Mesothelial cell of epicardium (in vitro differentiated cells): ENCODE measurements at places on chromosomes 6 and 20. TPM values are rescaled to one million over a fixed set of nuclear protein-coding genes. Genes with fewer than 3 reads are reported as not detected.

DNA sequence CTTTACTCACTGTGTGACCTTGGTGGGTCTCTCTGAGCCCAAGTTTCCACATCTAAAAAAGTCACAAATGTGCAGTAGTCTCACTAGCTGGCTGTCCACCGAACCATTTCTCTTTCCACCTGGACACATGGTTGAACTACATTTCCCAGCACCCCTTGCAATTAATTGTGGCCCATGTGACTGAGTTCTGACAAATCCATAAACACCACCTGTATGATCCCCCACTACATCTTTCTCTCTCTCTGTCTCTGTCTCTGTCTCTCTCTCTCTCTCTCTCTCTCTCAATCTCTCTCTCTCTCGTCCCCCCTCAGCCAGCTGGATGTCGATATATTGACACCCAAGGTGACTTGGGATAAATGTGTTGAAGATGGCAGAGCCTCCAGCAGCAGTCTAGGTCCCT is 42.8 kb downstream of the SNHG17 start:
- peaks cover 11% of the 10 kb centered on the region for H3K27me3 ChIP-seq
- H3K36me3 ChIP-seq, result no peaks in the 10 kb centered on the region
- H3K27ac ChIP-seq, result no peak overlapping the region
- DNase-seq, result no peak

- H3K4me3 ChIP-seq, result no peak overlapping the region
- peak overlapping the region; percentile 88 for H3K27ac ChIP-seq
- H3K36me3 ChIP-seq, result no peaks in the 10 kb centered on the region
- H3K4me1 ChIP-seq, result peaks cover 19% of the 10 kb centered on the region
- H3K27me3 ChIP-seq, result no peaks in the 10 kb centered on the region
Observed at GRCh38 chr20:50462093-50462690, 48.0 kb upstream of the PTPN1 start.

DNA sequence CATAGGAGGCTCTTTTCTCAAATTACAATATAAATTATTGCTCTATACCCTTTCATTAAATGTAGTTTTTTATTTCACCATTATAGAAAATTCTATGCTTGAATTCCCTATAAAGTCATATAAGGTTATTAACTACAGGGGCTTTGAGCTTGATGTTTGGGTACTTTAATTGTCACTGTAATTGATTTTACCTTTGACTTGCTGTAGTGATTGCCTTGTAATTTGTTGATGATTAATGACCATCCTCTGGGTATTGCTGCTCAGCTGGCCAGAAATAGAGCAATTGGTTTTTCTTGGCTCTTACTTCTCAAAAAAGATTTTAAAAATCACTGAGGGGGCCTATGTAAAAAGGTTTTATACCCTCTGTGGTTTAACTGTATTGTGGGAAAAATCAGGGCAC is 1186.0 kb downstream of the KHDRBS2 start:
- H3K36me3 ChIP-seq, result no peaks in the 10 kb centered on the region
- no peak overlapping the region for H3K4me3 ChIP-seq
- no peak overlapping the region for H3K27ac ChIP-seq
- H3K27me3 ChIP-seq, result no peaks in the 10 kb centered on the region
- DNase-seq, result no peak
- H3K4me1 ChIP-seq, result no peaks in the 10 kb centered on the region

DNA sequence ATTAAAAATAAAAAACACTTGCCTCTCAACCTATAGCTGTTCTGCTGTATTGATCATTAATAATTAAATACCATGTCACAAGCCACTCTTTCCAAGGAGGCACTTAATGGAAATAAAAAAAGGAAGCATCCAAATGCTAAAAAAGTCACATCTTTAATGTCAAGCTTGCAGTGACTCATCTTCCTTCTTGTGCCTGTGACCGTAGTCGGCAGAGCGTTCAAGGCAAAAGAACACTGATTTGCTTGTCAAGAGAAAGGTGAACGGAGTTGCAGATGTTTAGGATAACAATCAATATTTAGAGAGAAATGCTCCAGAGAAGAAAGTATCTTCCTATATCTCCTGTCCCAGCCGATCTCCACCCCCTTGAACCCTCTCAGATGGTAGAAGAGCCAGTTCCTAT is 341.0 kb upstream of the OPRM1 start:
- no peak overlapping the region for H3K27ac ChIP-seq
- peaks cover 27% of the 10 kb centered on the region for H3K4me1 ChIP-seq
- H3K4me3 ChIP-seq, result no peak overlapping the region
- no peaks in the 10 kb centered on the region for H3K36me3 ChIP-seq
- no peaks in the 10 kb centered on the region for H3K27me3 ChIP-seq

DNA sequence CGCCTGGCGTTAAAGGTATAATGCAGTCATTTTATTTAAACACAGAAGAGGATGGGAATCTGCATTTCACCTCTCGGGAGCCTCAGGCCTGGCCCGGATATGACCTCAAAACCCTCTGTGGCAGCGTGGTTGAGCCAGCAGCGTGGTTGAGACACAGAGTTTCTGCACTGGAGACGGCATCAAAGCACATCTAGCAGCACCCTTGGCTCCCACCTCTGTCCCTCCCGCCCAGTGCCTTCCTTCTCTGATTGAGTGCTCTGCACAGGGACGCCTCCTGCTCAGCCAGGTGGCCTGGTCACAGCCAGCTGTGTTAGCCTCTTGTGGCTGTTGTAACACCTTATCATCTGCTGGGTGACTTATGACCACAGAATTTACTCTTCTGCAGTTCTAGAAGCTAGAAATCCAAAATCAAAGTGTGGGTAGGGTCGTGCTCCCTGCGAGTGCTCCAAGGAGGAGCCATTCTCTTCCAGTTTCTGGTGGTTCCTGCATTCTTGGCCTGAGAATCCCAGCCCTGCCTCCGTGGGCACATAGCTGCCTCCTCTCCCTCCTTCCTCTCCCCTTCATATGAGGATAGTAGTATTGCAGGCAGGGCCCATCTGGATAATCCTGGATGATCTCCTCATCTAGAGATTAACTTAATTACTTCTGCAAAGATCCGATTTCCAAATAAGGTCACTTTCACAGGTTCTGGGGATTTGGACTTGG is 156.7 kb downstream of the SYCP2 start:
- H3K4me1 ChIP-seq, result no peaks in the 10 kb centered on the region
- H3K27ac ChIP-seq, result no peak overlapping the region
- DNase-seq, result peak; percentile 29
- H3K4me3 ChIP-seq, result no peak overlapping the region
- H3K36me3 ChIP-seq, result no peaks in the 10 kb centered on the region
- H3K27me3 ChIP-seq, result peaks cover 42% of the 10 kb centered on the region

GRCh38 chr6:110178626-110179405 is 654 bp downstream of the WASF1 start:
- H3K4me1 ChIP-seq, result peaks cover 20% of the 10 kb centered on the region
- peak; percentile 68 for DNase-seq
- no peaks in the 10 kb centered on the region for H3K27me3 ChIP-seq
- peak overlapping the region; percentile 75 for H3K4me3 ChIP-seq
- no peaks in the 10 kb centered on the region for H3K36me3 ChIP-seq

DNA sequence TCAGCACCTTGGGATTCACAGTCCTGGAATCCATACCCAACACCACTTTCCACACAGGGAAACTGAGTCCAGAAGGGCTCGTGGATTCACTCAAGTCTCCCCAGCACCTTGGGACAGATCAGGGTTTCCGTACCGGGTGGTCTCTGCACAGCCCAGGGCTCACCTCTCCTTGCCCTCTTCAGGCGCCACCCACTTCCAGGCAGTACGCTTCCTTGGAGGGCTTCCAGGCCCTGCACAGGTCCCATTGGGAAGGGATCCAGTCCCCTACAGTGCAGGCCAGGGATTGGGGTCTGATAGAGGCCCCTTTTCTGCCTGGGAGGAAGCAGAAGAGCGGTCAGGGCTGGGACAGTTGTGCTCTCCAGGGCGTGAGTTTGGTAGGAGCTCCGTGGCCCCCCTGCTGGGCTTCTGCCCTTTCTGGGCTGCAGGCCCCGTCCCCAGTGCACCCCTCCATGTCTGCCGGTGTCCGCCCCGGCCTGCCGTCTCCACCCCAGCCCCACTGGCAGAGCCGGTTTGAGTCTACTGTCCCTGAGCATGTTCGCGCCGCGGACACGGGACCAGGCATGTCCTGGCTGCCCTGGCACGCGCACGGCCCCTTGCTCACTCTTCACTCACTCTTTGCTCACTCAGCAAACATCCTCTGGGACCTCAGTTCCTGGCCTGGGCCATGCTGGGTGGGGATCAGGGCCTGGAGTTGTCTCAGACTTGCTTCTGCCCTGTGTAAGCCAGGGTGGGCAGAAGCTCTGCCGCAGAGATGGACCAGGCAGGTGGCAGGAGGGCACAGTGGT is 12.6 kb downstream of the SRC start:
- peak overlapping the region; percentile 7 for H3K4me3 ChIP-seq
- no peaks in the 10 kb centered on the region for H3K36me3 ChIP-seq
- H3K4me1 ChIP-seq, result peaks cover 28% of the 10 kb centered on the region
- H3K27ac ChIP-seq, result peak overlapping the region; percentile 82
- no peaks in the 10 kb centered on the region for H3K27me3 ChIP-seq

GRCh38 chr6:16964553-16965499 is 137.0 kb upstream of the STMND1 start:
- peak overlapping the region; percentile 32 for H3K4me3 ChIP-seq
- peak; percentile 73 for DNase-seq
- peaks cover 17% of the 10 kb centered on the region for H3K4me1 ChIP-seq
- H3K36me3 ChIP-seq, result no peaks in the 10 kb centered on the region
- H3K27ac ChIP-seq, result peak overlapping the region; percentile 79
- H3K27me3 ChIP-seq, result no peaks in the 10 kb centered on the region

DNA sequence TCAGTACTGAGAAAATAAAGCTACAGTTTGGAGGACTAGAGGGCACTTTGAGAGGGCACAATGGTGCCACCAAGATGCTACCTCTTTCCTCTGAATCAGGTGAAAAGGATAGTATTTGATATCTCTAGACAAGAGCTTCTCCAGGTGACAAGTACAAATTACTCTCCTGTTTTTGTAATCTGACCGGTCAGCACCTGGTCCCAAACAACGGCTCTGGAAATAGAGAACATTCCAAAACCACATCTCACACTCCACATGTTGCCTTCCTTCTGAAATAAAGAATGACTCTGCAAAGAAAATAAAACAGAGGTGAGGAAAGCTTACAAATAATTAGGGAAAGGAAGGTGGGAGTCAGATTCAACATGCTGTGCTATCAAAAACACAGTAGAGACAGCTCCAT is 51.3 kb upstream of the CITED2 start:
- no peaks in the 10 kb centered on the region for H3K27me3 ChIP-seq
- H3K36me3 ChIP-seq, result no peaks in the 10 kb centered on the region
- peaks cover 9% of the 10 kb centered on the region for H3K4me1 ChIP-seq
- DNase-seq, result no peak

GRCh38 chr20:48414786-48415185 is 413.0 kb downstream of the PREX1 start:
- H3K27ac ChIP-seq, result no peak overlapping the region
- H3K27me3 ChIP-seq, result no peaks in the 10 kb centered on the region
- H3K36me3 ChIP-seq, result no peaks in the 10 kb centered on the region
- H3K4me3 ChIP-seq, result no peak overlapping the region

DNA sequence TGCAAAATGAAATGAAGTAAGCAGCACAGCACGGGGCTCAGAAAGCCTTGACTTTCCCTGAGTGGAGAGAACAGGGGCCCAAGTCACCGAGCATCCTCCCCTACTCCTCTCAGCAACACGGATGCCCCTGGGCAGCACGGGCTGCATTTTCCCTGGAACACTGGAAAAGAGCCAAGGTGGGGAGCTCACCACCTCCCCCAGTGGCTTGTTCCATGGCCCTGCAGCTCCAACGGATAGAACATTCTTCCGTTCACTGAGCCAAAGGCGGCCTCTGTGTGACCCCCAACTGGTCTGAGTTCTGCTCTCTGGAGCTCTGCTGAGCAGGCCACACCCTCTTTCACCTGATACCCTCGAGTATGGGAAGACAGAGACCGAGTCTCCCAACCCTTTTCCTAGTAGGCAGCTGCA is 20.8 kb upstream of the EMILIN3 start:
- H3K36me3 ChIP-seq, result no peaks in the 10 kb centered on the region
- H3K4me1 ChIP-seq, result peaks cover 34% of the 10 kb centered on the region
- no peak for DNase-seq
- H3K4me3 ChIP-seq, result no peak overlapping the region

GRCh38 chr20:32474009-32474716 is 111.0 kb downstream of the NOL4L start:
- H3K4me1 ChIP-seq, result peaks cover 70% of the 10 kb centered on the region
- peak overlapping the region; percentile 99 for H3K27ac ChIP-seq
- peak overlapping the region; percentile 62 for H3K4me3 ChIP-seq
- H3K36me3 ChIP-seq, result peaks cover 7% of the 10 kb centered on the region

Gene CASS4
- 0.67 to 0.78 TPM (median 0.72 TPM) in 3 replicates for total RNA-seq

Gene SRMS
- total RNA-seq, result not detected in 3 replicates

Gene C6orf163
- 9.0 to 11.5 TPM (median 10.0 TPM) in 3 replicates for total RNA-seq

Gene CFAP61
- 0.45 to 0.62 TPM in 2 of 3 replicates, not detected in the other for total RNA-seq
